ENCODE measurements at places on chromosomes 2 and 18. TPM values are rescaled to one million over a fixed set of nuclear protein-coding genes. Genes with fewer than 3 reads are reported as not detected.

DNA sequence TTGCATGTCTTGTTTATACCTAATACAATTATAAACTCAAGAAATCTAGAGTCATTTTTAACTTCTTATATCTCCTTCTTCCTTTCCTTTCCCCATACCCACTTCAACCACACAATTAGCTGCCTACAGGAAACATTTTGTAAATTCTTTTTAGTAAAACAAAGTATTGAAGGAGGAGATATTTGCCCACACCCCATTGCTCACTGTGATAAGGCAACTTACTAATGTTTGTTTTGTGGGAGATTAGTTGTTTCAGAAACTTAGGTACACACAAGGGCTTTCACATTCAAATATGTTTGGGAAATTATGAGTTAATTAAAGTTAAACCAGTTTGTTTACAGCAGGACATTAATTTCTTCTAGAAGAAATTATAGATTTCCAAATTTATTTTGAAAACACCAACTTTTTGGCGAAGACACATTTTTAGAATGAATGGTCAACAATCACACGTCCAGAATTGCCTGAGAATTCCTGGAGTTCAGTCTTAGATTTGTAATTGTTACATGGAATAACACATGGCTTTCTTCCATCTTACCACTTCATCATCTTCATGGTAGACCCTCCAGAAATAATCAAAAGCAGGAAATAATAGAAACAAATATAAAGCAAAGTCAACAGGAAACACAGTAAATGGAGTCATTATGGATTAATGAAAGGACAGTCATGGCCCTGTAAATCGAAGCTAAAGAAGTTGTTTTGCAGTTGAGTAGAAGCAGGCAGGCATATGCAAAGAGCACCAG, 62.5 kb upstream of the RAB27B start:
- no peak for DNase-seq

DNA sequence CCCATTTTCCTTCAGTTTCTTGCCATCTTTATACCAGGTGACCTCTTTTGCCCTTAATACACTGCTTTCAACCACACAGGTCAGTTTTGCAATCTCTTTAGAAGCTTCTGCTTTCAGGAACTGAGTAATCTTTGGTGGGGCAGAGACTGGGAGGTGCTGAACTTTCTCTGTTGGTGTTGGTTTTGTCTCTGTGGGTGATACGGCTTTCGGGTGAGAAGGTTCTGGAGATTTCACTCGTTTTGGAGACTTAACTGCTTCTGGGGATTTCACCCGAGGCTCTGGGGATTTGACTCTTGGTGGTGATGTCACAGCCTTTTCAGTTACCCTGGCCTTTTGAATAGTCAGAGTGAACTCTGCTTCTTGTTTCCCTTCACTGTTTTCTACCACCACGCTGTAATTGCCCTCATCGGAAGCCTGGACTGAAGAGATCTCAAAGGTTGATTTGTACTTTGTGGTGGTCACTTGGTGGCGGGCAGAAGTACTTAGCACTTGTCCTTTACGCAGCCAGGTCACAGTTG, 50.4 kb downstream of the PLEKHA3 start:
- no peak for DNase-seq

Gene PCARE
- 0.02 TPM for total RNA-seq

DNA sequence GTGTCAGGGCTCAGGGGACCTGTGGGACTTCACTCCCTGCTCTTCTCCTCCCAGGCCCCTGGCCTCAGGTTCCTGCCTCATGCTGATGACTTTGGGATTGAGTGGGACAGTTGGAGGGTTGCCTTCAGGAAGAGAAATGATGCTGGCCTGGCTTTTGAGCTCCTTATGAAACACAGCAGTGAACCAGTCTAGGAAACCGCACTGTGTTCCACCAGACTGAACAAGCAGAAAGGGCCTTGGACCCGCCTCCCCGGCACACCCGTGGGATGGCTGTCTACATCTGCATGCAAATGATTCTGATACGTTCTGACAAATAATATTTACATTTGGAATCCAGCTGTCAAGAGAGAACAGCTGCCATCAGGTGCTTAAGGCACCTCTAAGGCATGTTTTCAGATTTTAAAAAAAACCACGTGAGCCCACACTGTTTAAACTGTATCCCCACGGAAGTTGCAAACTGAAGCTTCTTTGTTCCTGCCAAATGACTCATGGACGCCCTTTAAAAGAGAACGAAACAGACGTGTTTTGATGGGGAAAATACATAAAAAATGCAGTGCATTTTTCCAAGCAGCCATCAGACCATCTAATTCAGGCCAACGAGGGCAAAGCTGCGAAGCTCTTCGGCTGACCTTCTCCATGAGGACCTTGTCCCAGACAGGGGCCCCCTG, 27.6 kb upstream of the ASAP2 start:
- DNase-seq, result peak; percentile 78

DNA sequence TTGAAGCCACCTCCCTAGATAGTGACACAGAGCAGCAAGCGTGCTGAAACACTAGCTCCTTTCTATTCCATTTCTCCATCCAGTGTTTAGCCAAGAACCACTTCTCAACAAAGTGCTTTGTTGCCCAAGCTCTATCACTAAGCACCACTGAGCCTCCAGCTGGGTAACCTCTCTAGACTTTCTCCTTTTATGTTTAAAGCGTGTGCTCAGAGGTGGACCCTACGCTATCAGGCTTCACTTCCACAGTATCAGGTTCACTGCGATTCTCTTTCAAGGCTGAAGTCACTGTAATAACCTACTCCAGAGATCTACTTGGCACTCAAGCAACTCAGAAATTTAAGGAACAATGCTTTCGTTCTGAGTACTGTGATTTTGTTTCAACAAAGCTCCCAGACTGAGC, 197.9 kb downstream of the LNPK start:
- no peak for DNase-seq

Gene SCN3A
- 6.1 TPM for total RNA-seq

DNA sequence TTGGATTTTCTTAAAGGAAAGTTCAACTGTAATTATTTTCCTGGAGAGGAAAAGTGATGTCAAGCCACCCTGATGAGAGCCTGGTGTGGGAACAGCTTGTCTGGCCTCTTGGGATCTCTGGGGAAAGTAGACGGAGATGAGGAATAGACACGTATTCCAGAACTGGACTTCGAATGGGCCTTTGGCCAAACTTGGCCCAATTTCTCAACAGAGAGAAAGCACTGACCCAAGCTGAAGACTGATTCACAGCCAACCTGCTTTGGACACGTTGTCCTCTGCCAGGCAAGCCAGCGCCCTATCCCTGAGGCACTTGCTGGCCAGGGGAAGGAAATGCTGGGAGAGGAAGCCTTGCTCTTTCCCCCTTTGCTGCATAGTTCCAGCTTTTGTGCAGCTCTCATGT, 70.8 kb upstream of the CTAGE1 start:
- DNase-seq, result no peak

Gene FASTKD1
- 40.0 TPM for total RNA-seq

- no peak for DNase-seq
Measured at GRCh38 chr2:149034406-149034805, 4.1 kb upstream of the LYPD6B start.

DNA sequence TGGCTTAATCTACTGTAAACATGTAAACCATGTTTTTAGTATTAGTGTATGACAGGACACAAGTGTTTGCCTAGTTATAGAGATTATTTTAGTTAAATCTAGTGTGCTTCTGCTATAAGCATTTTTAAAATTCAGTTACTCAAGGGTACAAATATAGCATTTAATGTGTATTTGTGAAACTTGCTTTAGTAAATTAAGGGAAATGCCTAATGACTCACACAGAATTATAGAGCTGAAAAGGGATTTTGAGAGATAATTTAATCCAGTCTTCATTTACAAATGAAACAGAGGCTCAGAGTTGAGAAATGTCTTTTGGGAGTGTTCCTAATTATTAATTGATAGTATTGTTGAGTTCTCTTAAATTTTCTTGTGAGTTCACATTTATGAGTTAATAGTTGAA, 8.2 kb downstream of the ACTR3 start:
- DNase-seq, result no peak

Gene OR6B2
- total RNA-seq, result not detected

Gene SLC5A7
- total RNA-seq, result not detected

GRCh38 chr2:162989507-162989906, 150.9 kb upstream of the KCNH7 start:
- no peak for DNase-seq

GRCh38 chr2:119156105-119156890, 2.3 kb downstream of the C1QL2 start:
- no peak for DNase-seq

GRCh38 chr2:159637240-159637639, 20.9 kb upstream of the BAZ2B start:
- DNase-seq, result no peak

Gene LIPG
- total RNA-seq, result 37.3 TPM

- no peak for DNase-seq
Measured at GRCh38 chr2:134738141-134738870, 19.5 kb upstream of the TMEM163 start.

Gene CXCR2
- total RNA-seq, result not detected

DNA sequence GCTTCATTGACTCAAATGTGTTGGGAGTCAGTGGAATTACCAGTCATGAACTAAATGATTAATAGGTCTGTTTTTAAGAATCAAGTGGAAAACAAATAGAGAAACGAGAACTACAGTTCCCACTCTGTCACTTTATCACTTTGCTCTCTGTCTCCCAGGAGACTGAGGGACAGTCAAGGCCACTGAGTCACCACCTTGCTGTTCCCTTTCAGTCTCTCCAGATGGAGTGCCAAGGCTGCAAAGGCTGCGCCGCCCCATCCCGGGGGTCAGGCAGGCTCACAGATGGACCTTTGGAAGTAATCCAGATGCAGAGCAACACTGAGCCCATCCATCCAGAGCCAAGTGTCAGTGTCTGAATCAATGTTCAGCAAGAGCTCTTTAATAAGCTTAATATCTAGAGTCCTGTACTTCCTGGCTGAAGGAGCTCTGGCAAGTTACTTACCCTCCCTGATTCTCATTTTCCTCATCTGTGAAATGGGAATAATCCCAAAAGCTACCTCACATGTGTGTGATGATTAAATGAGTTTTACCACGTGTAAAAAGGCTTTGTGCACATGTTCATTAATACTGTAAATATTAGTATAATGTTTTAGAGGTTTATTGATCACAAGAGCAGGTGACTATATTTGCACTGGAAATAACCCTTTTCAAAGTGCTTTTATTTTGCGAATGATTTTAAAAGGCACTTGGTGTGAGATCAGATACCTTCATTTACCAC, 43.0 kb upstream of the EFEMP1 start:
- DNase-seq, result no peak

DNA sequence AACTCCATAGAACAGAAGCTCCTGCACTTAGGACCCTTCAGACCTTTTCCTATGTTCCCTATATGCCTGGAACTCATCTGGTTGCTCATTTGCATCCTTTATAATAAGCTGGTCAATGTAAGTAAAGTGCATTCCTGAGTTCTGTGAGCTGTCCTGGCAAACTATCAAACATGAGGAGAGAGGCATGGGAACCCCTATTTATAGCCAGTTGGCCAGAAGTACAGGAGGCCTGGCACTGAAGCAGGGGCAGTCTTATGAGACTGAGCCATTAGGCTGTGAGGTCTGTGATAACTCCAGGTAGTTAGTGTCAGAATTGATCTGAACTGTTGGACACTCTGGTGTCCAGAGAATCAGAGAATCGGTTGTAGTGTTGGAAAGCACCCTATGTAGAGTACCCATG, 88.4 kb downstream of the EHD3 start:
- no peak for DNase-seq

- DNase-seq, result no peak
Measured at GRCh38 chr2:112985090-112985489, 7.3 kb downstream of the IL36G start.

DNA sequence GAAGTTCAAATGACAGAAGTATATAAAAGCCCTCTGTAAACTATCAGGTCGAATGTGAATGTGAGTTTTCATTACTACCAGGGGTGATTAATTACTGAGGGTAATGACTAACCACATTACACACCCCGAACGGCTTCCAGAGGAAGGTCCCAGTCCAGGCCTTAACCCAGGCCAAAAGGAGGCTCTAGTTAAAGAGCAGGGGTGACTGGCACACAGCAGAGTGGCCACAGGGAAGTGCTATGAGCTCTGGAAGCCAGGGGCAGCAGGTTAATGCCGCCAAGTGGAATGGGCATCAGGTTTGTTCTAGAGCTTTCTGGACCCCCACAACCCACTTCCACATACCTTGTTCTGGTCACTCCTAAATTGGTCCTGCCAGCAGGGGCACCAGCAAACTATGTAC, 87.7 kb downstream of the BCL11A start:
- DNase-seq, result no peak

GRCh38 chr2:54455131-54455562, 980 bp upstream of the SPTBN1 start:
- DNase-seq, result peak; percentile 87

Gene SKA1
- total RNA-seq, result 49.9 TPM

DNA sequence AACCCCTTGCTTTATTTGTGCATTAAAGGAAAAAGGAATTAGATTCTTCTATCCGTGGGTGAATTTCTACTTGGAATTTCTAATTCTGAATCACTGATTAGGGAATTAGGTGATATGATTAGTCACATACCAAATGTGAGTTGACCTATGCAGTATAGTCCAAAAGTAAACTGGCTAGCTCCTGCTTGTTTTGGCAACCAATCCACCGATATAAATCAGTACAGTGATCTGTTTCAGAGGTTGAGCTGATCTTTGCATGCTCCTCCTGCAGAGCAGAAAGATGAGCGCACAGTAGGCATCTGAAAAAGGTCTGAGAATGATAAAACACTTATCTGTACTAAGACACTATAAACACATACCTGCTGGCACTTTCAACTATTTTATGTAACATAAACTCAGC, 86.6 kb downstream of the LRP1B start:
- no peak for DNase-seq

Gene SIX2
- 51.9 TPM for total RNA-seq

GRCh38 chr2:203940039-203940438, 3.5 kb downstream of the ICOS start:
- DNase-seq, result no peak

GRCh38 chr2:53356291-53356905, 411.2 kb upstream of the CHAC2 start:
- DNase-seq, result peak; percentile 10

GRCh38 chr2:220628252-220628651, 943.9 kb downstream of the EPHA4 start:
- DNase-seq, result no peak

- no peak for DNase-seq
Measured at GRCh38 chr2:119311371-119311770, 55.3 kb downstream of the C2orf76 start.

GRCh38 chr2:30716123-30716900, 90.9 kb downstream of the CAPN13 start:
- DNase-seq, result no peak

GRCh38 chr18:31746396-31746795, 14.3 kb downstream of the SLC25A52 start:
- DNase-seq, result no peak

GRCh38 chr18:54215069-54215468, 9.4 kb downstream of the MBD2 start:
- DNase-seq, result no peak

DNA sequence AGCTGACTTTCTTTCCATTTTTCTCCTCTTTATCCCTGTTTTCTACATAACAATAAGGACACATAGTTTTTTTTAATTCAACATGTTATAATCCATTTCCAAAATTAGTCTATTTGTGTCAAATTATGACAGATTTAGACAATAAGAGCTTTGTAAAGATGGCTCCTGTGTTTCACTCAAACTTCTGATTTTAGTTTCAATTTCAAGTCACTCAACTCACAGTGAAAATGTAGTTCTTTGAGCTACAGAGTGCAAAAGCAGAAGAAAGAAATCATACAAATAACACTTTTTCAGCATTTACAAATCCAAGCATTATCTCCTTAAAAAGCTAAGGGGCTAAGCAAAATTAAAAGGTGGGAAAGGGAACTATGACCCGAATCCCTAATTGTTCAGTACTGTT, 340.7 kb upstream of the TRIB2 start:
- no peak for DNase-seq

All from SJCRH30 (cell line).